HAP-1 (cell line): ENCODE measurements at places on chromosomes 16 and 17.

DNA sequence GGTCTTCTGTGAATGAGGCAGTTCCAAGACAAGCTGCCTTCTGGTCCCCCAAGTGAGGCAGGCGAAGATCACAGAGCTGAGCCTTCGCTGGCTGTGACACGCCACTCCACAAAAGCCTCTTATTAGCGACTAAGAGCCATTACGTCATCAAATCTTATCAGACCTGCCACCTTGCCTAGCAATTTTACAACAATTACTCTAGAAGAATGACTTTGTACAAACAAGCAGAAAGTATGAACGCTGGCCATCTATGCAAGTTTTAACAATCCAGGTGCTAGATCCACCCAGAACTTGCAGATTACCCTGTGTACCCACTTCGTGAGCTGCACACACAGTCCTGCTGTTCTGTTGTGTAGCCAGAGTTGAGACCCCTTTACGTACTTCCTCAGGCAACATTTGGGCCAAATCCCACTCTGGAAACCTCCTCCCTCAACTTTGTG, 3.8 kb upstream of the ICAM2 start:
- no peak for DNase-seq

DNA sequence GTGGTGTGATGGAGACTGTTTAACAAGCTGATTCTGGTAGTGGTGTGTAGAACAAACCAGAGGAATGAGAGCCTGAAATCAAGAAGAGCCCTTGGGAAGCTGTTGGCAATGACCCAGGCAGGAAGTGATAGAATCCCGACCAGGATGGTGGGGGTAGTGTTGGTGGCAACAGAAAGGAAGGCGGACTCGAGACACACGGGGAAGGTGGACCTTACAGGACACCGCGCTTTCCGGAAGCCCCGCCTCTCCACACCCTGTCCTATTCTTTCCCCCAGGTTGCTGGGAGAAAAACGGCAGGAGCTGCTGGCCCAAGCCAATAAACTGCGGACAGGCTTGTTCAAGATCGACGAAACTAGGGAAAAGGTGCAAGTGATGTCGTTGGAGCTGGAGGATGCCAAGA, 30.0 kb upstream of the KDM6B start:
- DNase-seq, result no peak

GRCh38 chr16:29825145-29826044, 5.1 kb downstream of the MVP start:
- DNase-seq, result no peak

DNA sequence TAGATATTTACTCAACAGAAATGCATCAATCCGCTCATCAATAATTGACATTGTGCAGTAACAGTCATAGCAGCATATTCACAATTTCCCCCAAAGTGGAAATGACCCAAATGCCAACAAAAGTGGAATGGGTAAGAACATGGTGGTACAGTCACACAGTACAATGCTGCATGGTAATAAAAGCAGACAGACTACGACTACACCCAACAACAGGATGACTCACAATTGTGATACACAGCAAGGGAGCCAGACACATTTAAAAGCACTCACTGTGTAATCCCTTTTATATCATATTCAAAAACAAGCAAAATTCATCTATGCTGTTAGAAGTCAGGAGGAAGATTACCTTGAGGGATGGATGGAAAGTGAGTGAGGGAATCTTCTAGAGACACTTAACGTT, 76.5 kb upstream of the NUDT7 start:
- DNase-seq, result no peak

- DNase-seq, result no peak
Observed at GRCh38 chr17:5975661-5976060, 94.5 kb upstream of the WSCD1 start.

DNA sequence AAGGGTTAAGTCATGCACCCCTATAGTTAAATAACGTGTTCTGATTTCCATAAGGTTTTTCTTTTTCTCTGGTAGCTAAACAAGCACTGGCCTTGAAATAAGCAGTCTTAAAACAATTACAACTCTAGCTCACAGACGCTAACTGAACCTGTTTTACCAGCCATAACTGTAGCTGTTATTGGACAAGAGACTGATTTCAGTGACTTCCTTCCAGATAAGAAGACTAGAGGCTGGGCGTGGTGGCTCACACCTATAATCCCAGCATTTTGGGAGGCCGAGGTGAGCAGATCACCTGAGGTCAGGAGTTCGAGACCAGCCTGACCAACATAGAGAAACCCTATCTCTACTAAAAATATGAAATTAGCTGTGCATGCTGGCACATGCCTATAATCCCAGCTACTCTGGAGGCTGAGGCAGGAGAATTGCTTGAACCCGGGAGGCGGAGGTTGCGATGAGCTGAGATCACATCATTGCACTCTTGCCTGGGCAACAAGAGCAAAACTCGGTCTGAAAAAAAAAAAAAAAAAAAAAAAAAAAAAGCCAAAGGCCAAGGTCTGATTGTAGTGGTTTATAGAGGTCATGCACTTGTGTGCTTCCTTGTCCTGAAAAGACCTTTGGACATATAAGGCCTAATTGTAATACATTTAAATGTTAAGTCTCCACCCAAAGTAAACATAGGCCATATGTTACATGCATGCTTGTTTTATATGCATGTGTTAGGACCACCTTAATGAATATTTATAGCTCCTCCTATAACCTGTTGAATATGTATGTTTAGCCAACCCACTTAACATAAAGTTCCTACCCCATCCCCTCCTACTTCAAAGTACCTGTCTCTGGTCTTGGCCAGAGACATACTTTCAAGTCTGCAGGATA, 319.5 kb upstream of the CA10 start:
- no peak for DNase-seq

GRCh38 chr17:74280093-74280513, 6.1 kb downstream of the DNAI2 start:
- DNase-seq, result no peak

- no peak for DNase-seq
Observed at GRCh38 chr17:83194761-83195329, 115.4 kb downstream of the METRNL start.

DNA sequence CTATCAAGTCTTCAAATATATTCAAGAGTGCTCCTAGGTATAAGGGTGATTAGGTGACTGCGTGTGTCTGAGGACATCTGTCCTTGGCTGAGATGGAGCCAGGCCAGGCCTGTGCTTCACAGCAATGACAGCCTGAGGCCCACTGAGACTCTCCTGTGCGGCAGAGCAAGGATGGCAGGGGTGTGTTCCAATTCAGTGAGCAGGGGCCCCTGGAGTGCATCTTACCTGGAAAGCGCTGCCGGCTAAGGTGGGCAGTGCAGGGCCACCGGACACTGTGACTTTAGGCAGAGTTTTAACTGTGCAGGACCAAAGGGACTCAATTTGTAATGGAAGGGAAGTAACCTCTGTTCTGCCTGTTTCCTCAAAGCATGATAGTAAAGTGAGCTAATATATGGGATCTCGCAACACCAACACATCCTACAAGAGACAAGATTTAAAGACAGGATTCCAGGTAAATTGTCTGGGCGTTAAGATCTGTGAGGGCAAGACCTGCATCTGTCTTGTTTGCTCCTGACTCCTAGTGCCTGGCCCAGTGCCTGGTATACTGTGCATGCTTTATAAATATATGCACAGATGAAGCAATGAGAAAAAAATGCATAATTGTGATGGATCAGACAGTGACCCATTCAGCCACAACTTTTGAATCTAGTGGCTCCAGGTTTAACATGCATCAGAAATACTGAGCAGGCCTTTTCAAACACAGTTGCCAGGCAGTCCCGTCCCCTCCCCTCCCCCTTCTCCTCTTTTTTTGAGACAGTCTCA, 86.7 kb downstream of the MRC2 start:
- no peak for DNase-seq

GRCh38 chr17:67718325-67718941, 697 bp downstream of the NOL11 start:
- DNase-seq, result peak; percentile 49

GRCh38 chr17:67801626-67802175, 23.6 kb upstream of the BPTF start:
- no peak for DNase-seq

GRCh38 chr17:38605841-38606645, at the start of gene SRCIN1:
TSS of gene SRCIN1 (minus strand) at chr17:38605952. CDS start at chr17:38605705, 247 bp downstream.
- peak; percentile 84 for DNase-seq

DNA sequence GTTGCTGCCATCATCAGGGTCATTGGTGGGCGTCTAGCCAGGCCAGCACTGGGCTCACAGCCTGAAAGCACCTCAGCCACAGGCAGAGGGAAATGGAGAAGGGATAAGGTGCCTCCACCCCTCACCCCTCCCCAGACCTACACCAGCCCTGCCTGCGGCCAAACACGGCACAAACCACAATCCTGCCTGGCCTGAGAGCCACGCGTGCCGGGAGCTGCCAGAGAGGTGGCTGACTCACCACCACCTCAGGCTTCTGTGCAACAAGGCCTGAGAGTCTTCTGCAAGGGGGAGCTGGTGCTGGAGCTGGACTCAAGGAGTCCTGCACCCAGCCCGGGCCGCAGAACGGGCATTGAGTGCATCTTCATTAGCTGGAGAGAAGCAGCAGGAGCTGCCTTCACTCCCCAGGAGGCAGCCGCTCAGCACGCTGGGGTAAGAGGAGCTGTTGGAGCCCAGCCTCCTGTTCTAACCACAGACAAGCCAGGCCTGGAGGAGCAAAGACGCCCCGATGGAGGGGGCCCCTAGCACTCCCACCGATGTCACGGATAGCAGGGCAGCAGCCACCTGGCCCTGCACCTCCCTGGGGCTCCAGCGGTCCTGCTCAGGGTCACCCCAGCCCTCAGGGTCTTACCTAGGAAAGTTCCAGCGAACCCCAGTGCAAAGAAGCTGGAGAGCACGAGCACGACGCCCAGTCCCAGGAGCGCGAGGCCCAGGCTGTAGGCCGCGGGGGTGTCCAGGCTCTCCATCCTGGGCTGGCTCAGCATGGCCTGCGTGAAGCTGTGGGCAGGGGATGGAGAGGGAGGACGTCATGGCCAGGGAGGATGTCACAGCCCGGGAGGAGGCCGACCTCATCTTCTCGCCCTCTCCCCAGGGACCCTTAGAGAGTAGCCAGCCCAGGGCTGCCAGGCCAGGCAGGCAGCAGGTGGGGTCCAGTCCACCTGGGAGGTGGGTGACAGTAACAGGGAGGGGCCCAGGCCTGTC, 16.0 kb upstream of the RASD1 start:
- no peak for DNase-seq

- DNase-seq, result no peak
Observed at GRCh38 chr17:81489998-81490992, 22.3 kb downstream of the ACTG1 start.

DNA sequence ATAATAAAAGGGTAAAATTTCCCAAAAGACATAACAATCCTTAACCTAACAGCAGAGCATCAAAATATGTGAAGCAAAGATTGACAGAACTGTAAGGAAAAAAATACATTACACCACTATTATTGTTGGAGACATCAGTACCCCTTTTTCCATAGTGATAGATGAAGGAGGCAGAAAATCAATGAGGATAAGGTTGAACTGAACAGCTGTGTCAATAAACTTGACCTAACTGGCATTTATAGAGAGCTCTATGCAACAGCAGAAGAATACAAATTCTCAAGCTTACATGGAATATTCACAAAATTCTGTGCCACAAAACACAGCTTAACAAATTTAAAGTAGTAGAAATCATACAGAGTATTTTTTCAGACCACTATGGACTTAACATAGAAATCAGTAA, 195.0 kb upstream of the ELAC2 start:
- no peak for DNase-seq

DNA sequence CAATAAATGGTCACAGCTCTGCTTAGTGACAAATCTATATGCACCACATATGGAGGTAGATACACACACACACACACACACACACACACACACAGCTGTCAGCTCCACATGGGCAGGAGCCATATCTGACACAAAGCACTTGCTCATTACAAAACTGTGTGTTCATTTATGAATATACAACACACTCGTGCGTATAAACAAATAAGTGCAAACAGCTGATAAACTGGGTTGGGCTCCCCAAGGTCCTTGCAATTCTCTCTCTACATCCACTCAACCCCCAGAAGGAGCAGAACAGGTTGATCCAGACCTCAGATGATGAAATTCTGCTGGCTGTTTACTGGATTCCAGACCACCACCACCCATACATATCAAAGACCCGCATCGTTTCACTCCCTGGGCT, 140.7 kb downstream of the XYLT1 start:
- no peak for DNase-seq

DNA sequence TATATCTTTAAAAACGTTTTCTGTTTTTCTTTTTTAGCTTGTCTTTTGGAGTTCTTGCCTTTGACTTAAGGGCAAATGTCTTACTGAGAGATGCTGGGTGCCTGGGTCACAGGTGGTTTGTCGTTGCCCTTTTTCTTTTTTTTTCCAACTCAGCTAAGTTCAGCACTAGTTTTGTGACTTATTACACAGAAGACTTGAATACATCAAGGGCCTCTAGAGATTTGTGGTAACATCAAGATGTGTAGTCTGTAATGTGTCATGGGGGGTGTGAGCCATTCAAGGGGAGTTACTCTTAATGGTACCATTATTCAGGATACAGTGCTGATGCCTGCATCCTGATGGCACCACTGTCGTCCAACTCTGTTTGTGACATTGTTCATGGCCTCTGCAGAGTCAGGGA, 95.1 kb downstream of the PRKCA start:
- no peak for DNase-seq

DNA sequence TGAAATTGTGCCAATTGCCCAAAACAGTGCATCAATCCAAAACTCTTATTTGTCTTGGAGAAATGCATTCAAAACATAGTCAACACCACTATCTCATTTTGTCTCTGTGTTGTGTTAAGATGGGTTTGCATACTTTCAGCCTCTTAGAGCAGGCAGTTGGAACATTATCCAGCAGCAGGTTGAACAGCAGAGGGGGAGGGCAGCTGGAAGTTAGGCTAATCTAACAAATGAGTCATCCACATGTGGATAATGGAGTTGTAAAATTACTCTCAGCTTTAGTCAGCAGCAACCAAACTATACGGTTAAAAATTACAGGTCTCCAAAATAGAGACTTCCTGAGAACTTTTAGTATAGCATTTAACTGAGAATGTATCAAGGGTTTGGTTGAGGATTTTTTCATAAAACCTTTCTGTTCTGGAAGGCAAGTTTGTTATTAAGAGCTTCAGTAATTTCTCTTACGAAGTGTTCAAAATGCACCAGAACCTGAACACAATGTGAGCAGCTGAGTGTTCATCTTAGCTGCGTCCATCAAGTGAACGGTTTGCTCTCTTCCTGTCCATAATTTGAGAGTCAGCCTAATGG, 46.3 kb downstream of the PRKCA start:
- peak; percentile 25 for DNase-seq

- peak; percentile 69 for DNase-seq
Observed at GRCh38 chr17:62024866-62025265, 40.2 kb downstream of the MED13 start.

- no peak for DNase-seq
Observed at GRCh38 chr17:31521632-31522283, 130.3 kb downstream of the RAB11FIP4 start.

GRCh38 chr16:49439050-49439449, 65.4 kb downstream of the C16orf78 start:
- DNase-seq, result no peak

GRCh38 chr17:68133346-68134045, 98.0 kb downstream of the KPNA2 start:
- DNase-seq, result no peak
